A549 treated with RU486 at 1 μM for 4 hours (cell line): ENCODE measurements at places on chromosomes 16 and 17. TPM values are rescaled to one million over a fixed set of nuclear protein-coding genes. Genes with fewer than 3 reads are reported as not detected.

Gene CCL5
- 0.88 to 2.2 TPM (median 1.5 TPM) in 5 replicates for total RNA-seq

Gene HSD17B1
- total RNA-seq = 0.74 to 1.6 TPM (median 1.2 TPM) in 5 replicates

Gene BCAR1
- 58.6 to 101 TPM (median 86.6 TPM) in 5 replicates for total RNA-seq

Gene MEIOB
- total RNA-seq = 1.4 to 3.0 TPM (median 2.0 TPM) in 5 replicates

Gene CARD14
- 0.09 to 0.29 TPM (median 0.18 TPM) in 5 replicates for total RNA-seq

Gene NPB
- total RNA-seq = 0.38 to 0.73 TPM (median 0.45 TPM) in 5 replicates

Gene PPM1E
- total RNA-seq = 0.03 to 0.09 TPM (median 0.06 TPM) in 5 replicates

Gene STH
- total RNA-seq = not detected in 5 replicates
